ENCODE measurements at places on chromosomes 7 and 10. TPM values are rescaled to one million over a fixed set of nuclear protein-coding genes. Genes with fewer than 3 reads are reported as not detected.

The WDR11 gene
- 66.1 TPM for total RNA-seq

The CCDC7 gene
- total RNA-seq = 9.5 TPM

The ELMO1 gene
- total RNA-seq = 66.1 TPM

The ANKRD61 gene
- 0.47 TPM for total RNA-seq

The SPDYE9 gene
- not detected for total RNA-seq
